ENCODE measurements at places on chromosomes 6 and 20.

GRCh38 chr6:170489836-170490235 is 63.3 kb downstream of the PSMB1 start:
- DNase-seq, result no peak

DNA sequence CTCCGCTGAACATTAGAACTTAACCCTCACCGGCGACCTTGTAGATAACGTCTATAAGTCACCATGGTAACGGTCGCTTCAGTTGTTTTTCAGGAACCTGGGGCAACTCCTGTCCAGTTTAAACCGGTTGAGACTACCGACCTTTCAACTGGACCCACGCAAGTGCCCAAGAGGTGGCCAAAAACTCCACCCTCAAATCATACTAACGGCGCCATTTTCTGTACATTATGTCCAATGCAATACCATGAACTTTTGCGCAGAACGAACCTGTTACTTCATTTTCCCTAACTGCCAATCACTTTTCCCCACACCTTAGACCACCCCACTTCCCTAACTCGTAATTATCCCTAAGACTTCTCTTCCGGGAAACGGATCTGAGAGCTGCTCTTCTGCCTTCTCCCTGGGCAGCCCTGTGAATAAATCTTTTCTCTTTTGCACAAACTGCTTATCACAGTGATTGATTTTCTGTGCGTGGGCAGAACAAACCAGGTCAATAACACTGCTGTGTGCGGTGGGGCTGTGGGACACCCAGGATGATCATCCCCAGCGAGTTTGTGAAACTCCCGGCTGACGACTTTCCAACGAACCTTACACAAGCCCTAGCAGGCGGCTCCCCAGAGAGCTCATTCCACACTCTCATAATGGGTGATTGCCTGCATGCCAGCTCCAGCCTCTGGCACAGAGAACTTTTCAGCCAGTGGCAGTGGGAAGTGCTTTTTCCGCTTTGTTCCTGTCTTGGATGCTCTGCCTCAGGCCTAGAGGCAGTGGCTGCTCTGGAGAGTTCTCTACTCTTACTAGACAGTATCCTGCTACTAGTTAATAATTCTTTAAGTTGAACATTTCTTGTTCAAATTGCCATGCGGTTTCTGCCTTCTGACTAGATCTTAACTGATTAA is 28.6 kb downstream of the GPX5 start:
- no peak for DNase-seq

DNA sequence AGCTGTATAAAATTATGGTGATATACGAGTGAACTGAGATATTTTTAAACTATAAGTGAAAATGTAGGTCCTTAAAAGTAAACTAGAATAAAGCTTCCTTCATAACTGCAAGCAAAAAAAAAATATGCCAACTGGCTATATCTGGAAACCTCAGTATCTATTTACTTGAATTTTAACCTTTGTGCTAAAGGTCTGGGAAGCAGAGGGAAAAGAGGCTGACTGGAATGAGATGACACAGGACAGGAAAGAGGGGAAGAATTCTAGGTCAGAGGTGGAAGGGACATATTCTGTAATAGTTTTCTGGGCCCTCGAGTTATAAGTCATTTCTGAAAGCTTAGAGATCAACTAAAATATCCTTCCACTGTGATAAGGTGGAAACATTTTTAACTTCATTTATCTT is 46.8 kb downstream of the AIG1 start:
- DNase-seq, result no peak

- DNase-seq, result no peak
Measured at GRCh38 chr6:53692172-53692571, 26.6 kb upstream of the KLHL31 start.

DNA sequence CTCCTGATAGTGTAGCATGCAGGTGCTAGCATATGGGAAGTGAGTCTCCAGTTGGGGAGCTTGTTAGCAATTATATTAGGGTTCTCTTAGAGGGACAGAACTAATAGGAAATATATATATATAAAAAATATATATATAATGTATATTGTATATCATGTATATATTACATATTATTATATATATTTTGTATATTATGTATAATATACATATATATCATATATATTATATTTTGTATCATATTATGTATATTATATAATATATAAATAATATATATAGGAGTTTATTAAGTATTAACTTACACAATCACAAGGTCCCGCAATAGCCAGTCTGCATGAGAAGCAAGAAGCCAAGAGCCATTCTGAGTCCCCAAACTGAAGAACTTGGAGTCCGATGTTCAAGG is 84.2 kb downstream of the CDYL start:
- no peak for DNase-seq

All from stimulated activated CD4-positive, alpha-beta T cell treated with anti-CD3 and anti-CD28 coated beads, Interleukin-1b, Interleukin-23, amount 100 ng/mL, for 1 hour (primary cell).